ENCODE measurements at places on chromosomes 1 and 21. TPM values are rescaled to one million over a fixed set of nuclear protein-coding genes. Genes with fewer than 3 reads are reported as not detected.

The RPE65 gene
- total RNA-seq = 4.0 TPM

The LRRC3 gene
- 2.4 TPM for total RNA-seq

The BCAR3 gene
- total RNA-seq = 10.4 TPM

The CNTN2 gene
- total RNA-seq = 16.1 TPM

The ADPRS gene
- 43.0 TPM for total RNA-seq

The TSPAN1 gene
- total RNA-seq = 0.28 TPM

The SYT6 gene
- total RNA-seq = 12.4 TPM

GRCh38 chr1:85188530-85188929 lies 12.3 kb downstream of the SYDE2 start:
- no peaks in the 10 kb centered on the region for H3K4me1 ChIP-seq
- no peak for DNase-seq
- no peak overlapping the region for H3K27ac ChIP-seq
- no peaks in the 10 kb centered on the region for H3K36me3 ChIP-seq
- no peak overlapping the region for H3K4me3 ChIP-seq
- no peaks in the 10 kb centered on the region for H3K27me3 ChIP-seq

DNA sequence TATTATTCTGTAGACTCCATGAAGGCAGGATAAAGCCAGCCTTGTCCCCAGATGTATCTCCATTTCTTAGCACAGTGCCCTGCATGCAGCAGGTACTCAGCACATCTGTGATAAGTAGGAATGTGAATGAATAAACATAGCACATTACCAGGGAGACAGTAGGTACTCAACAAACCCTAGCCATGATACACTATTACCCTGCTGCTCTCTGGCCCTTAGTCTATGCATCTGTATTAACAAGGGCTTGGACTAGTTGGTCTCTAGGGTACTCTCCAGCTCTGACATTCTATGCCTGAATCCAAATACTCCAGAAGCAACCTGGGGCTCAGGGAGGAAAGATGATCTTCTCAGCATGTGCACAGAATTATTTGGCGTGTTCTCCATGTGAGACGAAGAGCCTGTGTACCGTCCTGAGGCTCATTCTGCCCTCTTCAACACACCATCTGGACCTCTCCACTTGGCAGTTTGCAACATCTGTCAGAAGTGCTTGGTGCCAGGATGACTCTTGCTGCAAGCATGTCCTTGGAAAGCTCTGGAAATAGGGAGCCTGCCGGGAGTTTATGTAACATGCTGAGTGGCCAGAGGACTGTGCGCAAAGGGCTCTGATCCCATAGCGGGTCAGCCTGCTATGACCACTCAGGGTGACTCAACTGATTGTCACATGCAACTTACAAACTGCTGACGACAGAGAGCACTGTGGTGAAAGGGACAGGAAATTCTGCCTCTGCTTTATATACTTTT lies 228.2 kb upstream of the USP24 start:
- H3K4me1 ChIP-seq = no peaks in the 10 kb centered on the region
- H3K36me3 ChIP-seq = no peaks in the 10 kb centered on the region
- no peak overlapping the region for H3K4me3 ChIP-seq
- DNase-seq = peak; percentile 15
- H3K27ac ChIP-seq = no peak overlapping the region

- no peaks in the 10 kb centered on the region for H3K27me3 ChIP-seq
- DNase-seq = no peak
- H3K36me3 ChIP-seq = no peaks in the 10 kb centered on the region
- peaks cover 11% of the 10 kb centered on the region for H3K4me1 ChIP-seq
- no peak overlapping the region for H3K4me3 ChIP-seq
Observed at GRCh38 chr1:232766904-232767303, 38.3 kb upstream of the MAP10 start.

DNA sequence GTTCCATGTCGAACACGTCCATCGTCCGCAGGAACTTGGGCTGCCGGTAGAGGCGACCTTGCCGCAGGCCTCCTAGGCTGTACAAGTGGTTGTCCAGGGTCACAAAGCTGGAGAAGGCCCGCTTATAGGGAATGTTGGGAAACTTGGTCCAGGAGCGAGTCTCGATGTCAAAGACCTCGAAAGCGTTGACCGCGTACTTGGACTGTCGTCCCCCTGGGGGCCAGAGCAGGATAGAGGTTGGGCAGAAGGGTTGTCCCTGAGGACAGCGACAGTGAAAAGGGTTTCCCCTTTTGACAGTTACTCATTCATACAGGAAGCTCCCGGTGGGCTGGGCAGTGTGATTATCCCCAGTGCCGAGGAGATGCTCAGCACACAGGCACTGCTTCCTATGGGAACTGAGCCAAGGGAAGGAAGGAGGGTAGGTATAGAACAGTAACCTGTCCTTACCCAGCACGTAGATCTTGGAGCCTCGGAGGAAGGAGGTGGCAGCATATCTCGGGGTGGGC lies 17.5 kb downstream of the KLHDC8A start:
- no peak overlapping the region for H3K4me3 ChIP-seq
- H3K36me3 ChIP-seq = peaks cover 32% of the 10 kb centered on the region
- H3K4me1 ChIP-seq = peaks cover 25% of the 10 kb centered on the region
- H3K27me3 ChIP-seq = peaks cover 2% of the 10 kb centered on the region

DNA sequence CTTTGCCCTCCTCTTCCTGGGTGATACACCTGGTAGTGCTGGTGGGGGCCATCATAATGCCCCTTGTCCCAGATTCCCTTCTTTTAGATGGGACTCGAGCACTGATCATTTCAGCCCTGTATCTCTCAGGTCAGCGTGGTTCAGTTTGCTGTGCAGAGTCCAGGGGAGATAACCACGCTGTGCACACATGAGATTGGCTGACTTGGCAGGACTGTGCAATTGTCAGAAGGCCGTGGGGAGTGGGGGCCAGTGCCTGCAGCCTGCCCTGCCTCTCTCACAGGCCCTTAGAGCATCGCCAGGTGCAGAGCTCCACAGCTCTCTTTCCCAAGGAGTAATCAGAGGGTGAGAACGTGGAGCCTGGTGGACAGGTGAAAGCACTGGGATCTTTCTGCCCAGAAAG lies 15.2 kb downstream of the EPHX1 start:
- DNase-seq = no peak
- no peak overlapping the region for H3K4me3 ChIP-seq
- H3K4me1 ChIP-seq = peaks cover 21% of the 10 kb centered on the region
- no peak overlapping the region for H3K27ac ChIP-seq
- H3K27me3 ChIP-seq = no peaks in the 10 kb centered on the region

DNA sequence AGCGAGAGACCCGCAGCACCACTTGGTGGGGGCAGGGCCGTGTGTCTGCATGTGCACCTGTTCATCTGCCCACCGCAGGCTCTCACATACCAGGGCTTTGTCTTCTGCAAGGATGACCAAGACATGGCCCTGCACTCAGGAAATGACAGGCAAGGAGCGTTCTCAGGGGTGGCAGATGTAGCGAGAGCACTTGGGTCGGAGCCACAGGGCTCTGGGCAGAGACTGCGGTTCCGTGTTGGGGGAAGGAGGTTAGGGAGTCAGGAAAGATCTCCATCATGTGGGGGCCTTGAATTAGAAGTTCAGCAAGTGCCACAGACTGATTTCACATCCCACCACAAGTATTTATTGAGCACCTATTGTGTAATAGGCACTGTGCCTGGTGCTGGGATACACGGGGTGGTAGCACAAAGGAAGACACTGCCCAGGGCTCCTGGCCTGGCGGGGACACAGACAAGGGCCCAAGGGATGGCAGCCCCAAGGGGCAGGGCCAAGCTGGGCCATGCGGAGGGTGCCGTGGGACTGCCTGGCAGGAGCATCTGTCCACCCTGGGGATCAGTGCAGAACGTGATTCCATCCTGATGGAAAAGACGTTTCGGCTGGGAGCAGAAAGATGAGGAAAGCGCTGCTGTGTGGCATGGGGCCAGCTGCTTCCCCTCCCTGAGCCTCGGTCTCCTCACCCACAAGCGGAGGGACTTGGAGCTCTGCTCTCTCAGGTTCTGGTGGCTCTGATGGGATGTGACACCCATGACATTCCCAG lies 11.4 kb upstream of the SPSB1 start:
- H3K36me3 ChIP-seq = no peaks in the 10 kb centered on the region
- H3K27ac ChIP-seq = no peak overlapping the region
- H3K4me3 ChIP-seq = no peak overlapping the region

GRCh38 chr1:211697356-211697755 lies 21.9 kb upstream of the NEK2 start:
- H3K4me3 ChIP-seq = no peak overlapping the region
- H3K4me1 ChIP-seq = peaks cover 13% of the 10 kb centered on the region
- DNase-seq = no peak
- H3K27me3 ChIP-seq = peaks cover 14% of the 10 kb centered on the region

- H3K4me3 ChIP-seq = no peak overlapping the region
- H3K36me3 ChIP-seq = peaks cover 7% of the 10 kb centered on the region
- H3K27ac ChIP-seq = no peak overlapping the region
- peaks cover 76% of the 10 kb centered on the region for H3K27me3 ChIP-seq
- DNase-seq = no peak
- H3K4me1 ChIP-seq = peaks cover 61% of the 10 kb centered on the region
Observed at GRCh38 chr1:3064296-3064850, 4.6 kb upstream of the PRDM16 start.

DNA sequence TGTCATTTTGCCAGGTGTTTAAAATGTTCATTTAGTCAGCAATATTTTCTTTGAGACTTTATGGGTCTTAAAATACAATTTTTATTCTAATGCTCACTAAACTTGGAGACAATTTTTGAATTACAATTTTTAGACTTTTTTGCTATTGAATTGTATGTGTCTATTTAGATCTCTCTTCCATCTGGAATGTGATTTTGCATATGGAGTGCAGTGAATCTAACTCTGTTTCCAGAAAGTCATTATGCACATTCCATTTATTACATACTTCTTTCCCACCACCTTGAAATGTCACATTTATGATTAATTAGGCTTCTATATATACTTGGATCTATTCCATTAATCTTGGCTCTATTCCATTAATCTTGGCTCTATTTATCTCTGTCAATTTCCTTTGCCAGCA lies 5.6 kb upstream of the TSPEAR start:
- no peak overlapping the region for H3K27ac ChIP-seq
- H3K27me3 ChIP-seq = peaks cover 28% of the 10 kb centered on the region
- no peak overlapping the region for H3K4me3 ChIP-seq
- peaks cover 7% of the 10 kb centered on the region for H3K4me1 ChIP-seq
- no peak for DNase-seq

- no peak overlapping the region for H3K4me3 ChIP-seq
- no peak overlapping the region for H3K27ac ChIP-seq
- peaks cover 54% of the 10 kb centered on the region for H3K4me1 ChIP-seq
- DNase-seq = no peak
Observed at GRCh38 chr1:30085811-30086770, 637.3 kb downstream of the MATN1 start.

- no peaks in the 10 kb centered on the region for H3K27me3 ChIP-seq
- H3K4me1 ChIP-seq = peaks cover 10% of the 10 kb centered on the region
- no peaks in the 10 kb centered on the region for H3K36me3 ChIP-seq
- no peak overlapping the region for H3K4me3 ChIP-seq
- DNase-seq = no peak
- H3K27ac ChIP-seq = peak overlapping the region; percentile 17
Observed at GRCh38 chr21:25934771-25935224, 200.0 kb downstream of the GABPA start.

DNA sequence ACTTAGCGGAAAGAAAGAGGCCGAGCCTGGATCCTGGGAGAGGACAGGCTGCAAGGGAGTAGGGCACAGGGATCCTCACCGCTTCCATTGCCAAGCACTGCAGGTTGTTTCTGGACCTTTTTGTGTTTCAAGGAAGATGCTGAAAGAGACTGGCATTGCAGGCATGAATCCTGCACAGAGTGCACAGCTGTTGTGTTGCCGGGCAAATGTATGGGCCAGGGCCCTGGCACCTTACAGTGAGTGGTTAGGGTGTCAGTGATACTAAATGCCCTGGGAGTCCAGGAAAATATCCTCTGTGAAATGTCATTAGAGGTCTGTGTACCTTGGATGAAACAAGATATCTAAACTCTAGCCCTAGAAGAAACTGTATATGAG lies 145.5 kb upstream of the FGGY start:
- H3K4me3 ChIP-seq = no peak overlapping the region
- H3K4me1 ChIP-seq = peaks cover 21% of the 10 kb centered on the region
- H3K27me3 ChIP-seq = peaks cover 9% of the 10 kb centered on the region

- peak overlapping the region; percentile 83 for H3K4me3 ChIP-seq
- no peak for DNase-seq
- H3K27ac ChIP-seq = peak overlapping the region; percentile 25
Observed at GRCh38 chr1:231417513-231417912, 4.6 kb downstream of the EGLN1 start.

DNA sequence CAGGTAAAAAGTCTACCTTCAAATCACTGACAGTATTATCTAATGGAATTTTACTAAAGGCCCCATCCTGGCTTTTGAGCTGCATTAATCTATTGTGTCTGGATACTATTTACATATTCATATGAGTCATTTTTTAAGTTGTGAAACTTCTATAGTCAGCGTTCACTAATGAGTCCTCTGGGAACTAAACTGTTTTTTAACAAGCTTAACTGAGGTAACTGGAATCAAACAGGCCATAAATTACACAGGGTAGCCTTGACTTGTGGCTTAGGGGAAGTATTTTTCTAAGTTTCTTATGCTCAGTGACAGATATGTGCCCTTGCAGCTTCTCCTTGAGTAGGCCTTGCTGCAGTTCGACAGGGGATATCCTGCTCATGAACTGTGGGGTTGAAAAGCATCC lies 68.8 kb downstream of the JMJD4 start:
- H3K27ac ChIP-seq = no peak overlapping the region
- no peaks in the 10 kb centered on the region for H3K36me3 ChIP-seq
- no peak overlapping the region for H3K4me3 ChIP-seq
- no peaks in the 10 kb centered on the region for H3K4me1 ChIP-seq
- no peak for DNase-seq
- no peaks in the 10 kb centered on the region for H3K27me3 ChIP-seq

GRCh38 chr1:165497069-165498013 lies 46.5 kb upstream of the LRRC52 start:
- no peak for DNase-seq
- no peak overlapping the region for H3K27ac ChIP-seq
- H3K27me3 ChIP-seq = no peaks in the 10 kb centered on the region
- H3K36me3 ChIP-seq = no peaks in the 10 kb centered on the region
- H3K4me1 ChIP-seq = no peaks in the 10 kb centered on the region

DNA sequence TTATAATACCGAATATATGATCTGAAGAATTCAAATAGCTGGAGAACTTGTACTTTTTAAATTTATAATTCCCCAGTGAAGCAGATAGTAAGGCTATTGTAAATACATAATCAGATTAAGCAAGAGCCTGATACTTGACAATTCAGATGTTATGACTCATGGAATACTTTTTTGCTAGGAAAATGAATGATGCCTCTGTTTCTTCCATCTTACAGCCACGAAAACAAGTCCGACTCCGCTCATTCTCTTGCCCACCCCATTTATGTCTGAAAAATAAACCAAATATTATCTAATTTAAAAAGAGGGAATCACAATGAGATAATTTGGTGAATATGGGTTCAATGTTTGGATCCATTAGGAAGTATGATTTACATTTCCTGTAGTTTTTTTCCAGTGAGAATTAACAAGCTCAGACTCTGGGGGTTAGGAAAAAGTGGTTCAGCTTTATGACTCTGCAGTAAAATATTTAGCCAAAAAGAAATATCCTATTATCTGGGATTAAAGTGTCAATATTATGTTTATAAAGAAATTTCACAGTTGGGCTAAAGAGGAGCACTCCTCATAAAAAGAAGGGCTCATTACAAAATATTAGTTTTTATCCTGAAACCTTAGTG lies 50.4 kb upstream of the DAB1 start:
- no peaks in the 10 kb centered on the region for H3K4me1 ChIP-seq
- H3K27me3 ChIP-seq = no peaks in the 10 kb centered on the region
- DNase-seq = no peak
- no peaks in the 10 kb centered on the region for H3K36me3 ChIP-seq
- H3K27ac ChIP-seq = peak overlapping the region; percentile 67
- H3K4me3 ChIP-seq = no peak overlapping the region

All from spinal cord (tissue), 10 donors.